ENCODE measurements at places on chromosomes 4 and X. TPM values are rescaled to one million over a fixed set of nuclear protein-coding genes. Genes with fewer than 3 reads are reported as not detected.
A peak's percentile ranks its signal among the peaks of the same experiment; 100 is the strongest.

Gene ATP1B4
- total RNA-seq = not detected

GRCh38 chrX:22032506-22032905 is 381 bp downstream of the PHEX start:
- no peak for DNase-seq

- DNase-seq = no peak
Measured at GRCh38 chr4:95155759-95156451, 392.9 kb downstream of the UNC5C start.

Gene KLF8
- total RNA-seq = not detected

DNA sequence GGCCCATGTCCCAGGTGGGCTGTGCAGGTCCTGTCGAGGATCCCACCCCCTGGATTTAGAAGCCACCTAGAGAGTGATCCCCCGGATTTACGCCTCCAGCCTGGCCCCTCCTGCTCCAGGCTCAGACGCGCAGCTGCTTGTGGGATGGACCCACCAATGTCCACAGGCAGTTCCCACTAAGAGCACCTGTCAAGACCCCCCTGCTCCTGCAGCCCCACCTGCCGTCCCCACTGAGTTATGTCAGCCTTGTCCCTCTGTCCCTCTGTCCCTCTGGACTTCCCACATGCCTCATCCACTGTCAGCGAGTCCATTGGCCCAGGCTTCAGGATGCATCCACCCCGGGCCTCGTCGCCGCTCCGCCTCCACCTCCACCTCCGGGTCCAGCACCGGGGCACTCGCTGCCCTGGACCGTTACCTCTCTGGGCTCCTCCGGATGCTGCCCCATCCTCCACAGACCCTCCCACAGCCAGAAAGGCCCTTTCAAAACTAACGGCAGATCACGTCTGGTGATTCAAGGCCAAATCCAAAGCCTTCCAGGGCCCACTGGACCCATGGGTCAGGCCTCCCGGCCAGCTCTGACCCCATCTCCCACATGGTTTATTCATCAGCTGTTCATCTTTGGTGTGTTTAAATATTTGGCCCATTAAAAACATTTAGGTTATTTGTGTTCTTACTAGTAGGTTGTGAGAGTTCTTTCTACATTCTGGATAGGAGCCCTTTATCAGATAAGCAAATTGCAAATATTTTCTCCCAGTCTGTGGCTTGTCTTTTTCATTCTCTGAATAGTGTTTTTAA is 28.3 kb downstream of the HTRA3 start:
- DNase-seq = no peak

Gene ANOS1
- not detected for total RNA-seq

Gene NSG1
- total RNA-seq = not detected

Gene SSX2
- not detected for total RNA-seq

DNA sequence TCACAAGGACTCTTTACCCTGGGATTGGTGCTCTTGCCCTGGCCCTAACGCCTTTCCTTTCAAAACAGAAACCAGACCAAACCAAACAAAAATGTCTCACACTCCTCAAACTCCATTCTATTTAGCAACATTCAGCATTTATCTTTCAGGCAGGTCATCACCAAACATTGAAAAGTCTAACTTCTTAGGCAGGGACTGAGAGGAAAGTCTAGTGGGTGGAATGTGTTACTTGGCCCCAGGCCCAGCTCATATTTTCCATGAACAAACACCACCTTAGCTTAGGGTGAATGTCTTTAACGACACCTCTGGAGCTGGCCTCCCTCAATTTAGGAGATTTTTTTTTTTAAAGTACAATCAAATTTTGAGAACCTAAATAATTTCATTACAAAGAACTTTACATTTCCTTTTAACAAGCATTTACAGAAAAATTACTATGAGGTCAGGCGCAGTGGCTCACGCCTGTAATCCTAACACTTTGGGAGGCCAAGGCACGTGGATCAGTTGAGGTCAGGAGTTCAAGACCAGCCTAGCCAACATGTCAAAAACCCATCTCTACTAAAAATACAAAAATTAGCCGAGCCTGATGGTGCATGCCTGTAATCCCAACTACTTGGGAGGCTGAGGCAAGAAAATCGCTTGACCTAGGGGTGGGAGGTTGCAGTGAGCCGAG is 10.2 kb upstream of the N4BP2 start:
- peak; percentile 26 for DNase-seq

DNA sequence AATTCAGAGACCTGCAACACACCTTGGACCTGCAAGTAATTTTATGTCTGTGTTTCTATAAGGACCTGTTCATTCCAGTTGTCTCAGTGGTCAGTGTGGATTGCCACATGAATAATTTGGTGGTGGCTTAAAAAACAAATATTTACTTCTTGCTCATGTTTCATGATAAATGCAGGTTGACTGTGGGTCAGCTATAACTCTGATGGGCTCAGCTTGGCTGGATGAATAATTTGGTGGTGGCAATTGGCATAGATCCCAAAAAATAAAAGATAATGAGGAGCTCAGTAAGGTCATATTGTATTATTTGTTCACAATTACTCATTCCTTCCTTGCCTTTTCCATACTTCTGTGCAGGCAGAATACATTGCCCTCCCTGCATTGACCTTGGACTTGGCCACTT is 18.9 kb upstream of the SCRG1 start:
- DNase-seq = no peak

DNA sequence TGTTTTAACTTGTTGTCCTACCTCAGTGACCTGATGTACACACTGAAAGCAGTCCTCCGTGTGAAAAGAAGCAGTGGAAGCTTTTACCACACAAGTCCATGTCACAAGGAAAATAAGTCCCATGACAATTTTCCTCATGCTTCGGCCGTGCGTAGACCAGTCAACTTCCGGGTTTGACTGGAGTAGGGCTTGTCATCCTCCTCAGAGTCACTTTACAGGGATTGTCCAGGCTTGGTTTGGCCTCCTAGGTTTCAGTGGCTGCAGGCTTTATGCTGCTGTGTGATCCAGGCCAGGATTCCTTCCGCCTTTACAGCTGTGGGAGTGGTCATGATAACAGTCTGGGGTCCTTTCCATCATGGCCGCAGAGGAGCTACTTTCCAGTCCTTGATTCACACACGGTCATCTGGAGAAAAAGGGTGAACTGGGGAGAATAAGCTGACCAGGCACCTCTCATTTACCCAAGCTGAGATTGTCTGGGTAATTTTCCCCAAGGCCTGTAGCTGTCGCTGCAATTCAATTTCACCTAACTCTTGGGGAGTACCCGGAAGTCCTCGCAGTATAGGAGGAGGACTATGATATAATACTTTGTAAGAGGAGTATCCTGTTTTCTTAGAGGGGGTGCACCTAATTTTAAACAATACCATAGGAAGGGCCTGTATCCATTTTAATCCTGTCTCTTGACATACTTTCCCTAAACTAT is 206.1 kb upstream of the KLF8 start:
- no peak for DNase-seq

- DNase-seq = peak; percentile 26
Measured at GRCh38 chrX:140701480-140701879, 8.1 kb upstream of the LINC00632 start.

GRCh38 chr4:8316251-8316771 is 46.8 kb downstream of the HTRA3 start:
- no peak for DNase-seq

DNA sequence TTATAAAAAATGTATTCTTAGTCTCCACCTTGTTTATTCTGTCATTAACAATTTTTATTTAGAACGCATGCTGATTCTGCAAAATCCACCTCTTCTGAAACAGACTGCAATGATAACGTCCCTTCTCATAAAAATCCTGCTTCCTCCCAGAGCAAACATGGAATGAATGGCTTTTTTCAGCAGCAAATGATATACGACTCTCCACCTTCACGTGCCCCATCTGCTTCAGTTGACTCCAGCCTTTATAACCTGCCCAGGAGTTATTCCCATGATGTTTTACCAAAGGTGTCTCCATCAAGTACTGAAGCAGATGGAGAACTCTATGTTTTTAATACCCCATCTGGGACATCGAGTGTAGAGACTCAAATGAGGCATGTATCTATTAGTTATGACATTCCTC is 75.6 kb upstream of the SMARCA5 start:
- no peak for DNase-seq

GRCh38 chrX:130829526-130830515 is 73.2 kb downstream of the ENOX2 start:
- no peak for DNase-seq

DNA sequence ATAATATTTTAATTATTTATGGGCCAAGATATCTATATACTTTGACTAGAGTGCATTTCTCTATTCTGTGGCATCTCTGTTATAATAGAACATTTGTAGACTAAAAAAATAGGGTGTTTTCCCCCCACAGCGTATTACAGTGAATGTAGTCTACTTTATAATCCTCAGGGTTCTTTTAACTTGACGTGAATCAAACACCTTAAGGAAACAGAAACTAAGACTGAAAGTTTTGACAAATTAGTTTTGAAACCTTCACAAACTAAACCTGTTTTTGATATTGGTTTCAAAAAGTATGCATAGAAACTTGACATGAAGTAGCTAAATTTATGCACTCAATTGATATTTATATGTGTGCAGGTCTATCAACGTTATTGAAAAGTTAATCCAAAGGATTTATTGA is 1963.1 kb upstream of the TENM3 start:
- no peak for DNase-seq

Gene TCEAL5
- not detected for total RNA-seq

- DNase-seq = no peak
Measured at GRCh38 chr4:53676402-53676871, 85.2 kb upstream of the LNX1 start.

Gene MAPK10
- 0.17 TPM for total RNA-seq

- DNase-seq = no peak
Measured at GRCh38 chr4:71466775-71467174, 128.0 kb downstream of the SLC4A4 start.

GRCh38 chr4:22857411-22857810 is 164.7 kb downstream of the GBA3 start:
- no peak for DNase-seq

DNA sequence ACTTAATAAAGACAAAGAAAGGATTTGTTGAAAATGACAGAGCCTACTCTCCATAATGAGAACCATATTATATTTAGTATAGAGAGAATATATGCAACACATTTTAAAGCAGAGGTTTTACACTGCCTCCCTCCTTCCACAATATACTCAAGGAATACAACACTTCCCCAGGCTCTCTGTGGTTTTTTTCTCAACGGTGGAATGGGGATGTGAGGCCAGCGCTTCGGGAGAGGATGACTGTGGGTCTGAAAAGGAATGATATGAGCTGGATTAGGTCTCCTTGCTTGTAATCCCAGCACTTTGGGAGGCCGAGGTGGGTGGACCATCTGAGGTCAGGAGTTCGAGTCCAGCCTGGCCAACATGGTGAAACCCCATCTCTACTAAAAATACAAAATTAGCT is 348.7 kb upstream of the KLF3 start:
- DNase-seq = no peak
